ENCODE measurements at places on chromosomes 6 and 20.
A peak's percentile ranks its signal among the peaks of the same experiment; 100 is the strongest.

DNA sequence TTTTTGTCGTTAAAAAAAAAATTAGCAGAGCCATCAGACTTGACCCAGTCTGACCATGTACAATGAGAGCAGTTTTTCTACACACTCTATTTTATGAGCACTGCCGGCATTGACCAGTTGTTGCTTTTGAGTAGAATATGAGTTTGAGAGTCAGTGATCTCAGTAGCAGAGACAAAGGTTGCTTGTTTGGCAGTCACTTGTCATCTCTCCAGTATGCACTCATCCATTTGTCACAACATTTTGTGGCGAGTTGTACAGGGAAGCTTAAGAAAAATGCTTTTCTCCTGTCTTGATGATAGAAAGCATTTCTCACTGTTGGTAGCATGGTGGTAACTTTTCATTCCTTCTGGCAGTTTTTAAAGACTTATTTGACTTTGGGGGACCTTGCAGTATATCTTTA lies 159.9 kb downstream of the MMS22L start:
- no peak for DNase-seq

GRCh38 chr20:726160-726559 lies 42.1 kb downstream of the SLC52A3 start:
- DNase-seq = no peak

DNA sequence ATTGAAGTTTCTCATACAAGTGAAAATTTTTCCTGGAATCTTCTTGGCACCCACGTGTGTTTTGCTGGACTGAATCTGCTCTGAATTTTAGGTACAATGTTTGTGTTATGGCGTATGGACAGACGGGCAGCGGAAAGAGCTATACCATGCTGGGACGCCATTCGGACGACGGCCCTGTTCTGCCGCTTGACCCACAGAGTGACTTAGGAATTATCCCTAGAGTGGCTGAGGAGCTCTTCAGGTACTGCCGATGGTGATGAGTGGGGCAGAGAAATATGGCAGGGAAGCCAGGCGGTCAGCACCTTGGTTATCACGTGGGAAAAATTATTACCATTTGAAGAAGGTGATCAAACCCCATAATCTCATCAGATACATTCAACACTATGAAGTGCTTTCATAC lies 36.3 kb downstream of the KIF25 start:
- DNase-seq = no peak

GRCh38 chr6:57064809-57065208 lies 18.3 kb downstream of the KIAA1586 start:
- no peak for DNase-seq

GRCh38 chr20:13397300-13397724 lies 176.2 kb downstream of the ISM1 start:
- no peak for DNase-seq

DNA sequence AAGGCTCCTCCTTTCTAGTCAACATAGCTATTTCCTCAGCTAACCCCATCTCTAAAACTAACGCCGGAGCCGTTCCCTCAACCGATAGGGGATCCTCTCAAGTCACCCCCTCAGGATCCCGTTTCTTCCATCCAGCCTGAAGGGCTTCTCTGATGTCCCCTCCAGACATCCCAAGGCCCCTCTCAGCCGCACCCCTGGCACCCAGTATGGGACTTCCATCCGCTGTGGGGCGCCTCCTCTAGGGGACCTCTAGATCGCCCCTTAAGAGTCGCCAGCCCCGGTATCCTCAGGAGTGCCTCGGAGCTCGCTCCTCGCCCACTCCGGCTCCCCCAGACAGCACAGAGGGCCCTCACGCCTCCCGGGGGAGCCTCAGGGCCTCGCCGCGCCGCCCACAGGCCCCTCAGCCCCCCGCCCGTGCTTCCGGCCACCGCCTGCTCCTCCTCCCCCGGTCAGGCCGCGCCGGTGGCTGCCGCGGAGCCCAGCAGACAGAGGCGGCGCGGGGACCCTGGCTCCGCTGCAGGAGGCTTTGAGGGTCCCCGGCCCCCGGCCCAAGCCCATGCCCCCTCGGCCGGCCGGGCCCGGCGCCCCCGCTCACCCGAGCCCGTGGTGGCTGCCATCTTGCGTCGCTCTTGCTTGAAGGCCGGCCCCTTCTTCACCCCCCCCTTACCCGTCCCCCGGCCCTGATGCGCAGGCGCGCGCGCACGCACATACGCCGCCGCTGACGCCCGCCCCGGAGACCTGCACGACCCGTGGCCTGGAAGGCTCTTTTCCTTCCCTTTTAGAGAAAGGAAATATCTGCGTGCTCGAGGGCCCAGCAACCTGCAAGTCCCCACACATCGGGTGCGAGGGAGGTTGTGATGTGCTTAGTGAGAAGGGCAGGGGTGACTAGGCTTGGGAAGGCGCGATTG lies at the start of gene UBE2V1:
TSS of gene UBE2V1 (minus strand) at position 639 of the 908 bp plus-strand sequence. CDS start at position 617, 22 bp downstream.
- DNase-seq = peak; percentile 79

DNA sequence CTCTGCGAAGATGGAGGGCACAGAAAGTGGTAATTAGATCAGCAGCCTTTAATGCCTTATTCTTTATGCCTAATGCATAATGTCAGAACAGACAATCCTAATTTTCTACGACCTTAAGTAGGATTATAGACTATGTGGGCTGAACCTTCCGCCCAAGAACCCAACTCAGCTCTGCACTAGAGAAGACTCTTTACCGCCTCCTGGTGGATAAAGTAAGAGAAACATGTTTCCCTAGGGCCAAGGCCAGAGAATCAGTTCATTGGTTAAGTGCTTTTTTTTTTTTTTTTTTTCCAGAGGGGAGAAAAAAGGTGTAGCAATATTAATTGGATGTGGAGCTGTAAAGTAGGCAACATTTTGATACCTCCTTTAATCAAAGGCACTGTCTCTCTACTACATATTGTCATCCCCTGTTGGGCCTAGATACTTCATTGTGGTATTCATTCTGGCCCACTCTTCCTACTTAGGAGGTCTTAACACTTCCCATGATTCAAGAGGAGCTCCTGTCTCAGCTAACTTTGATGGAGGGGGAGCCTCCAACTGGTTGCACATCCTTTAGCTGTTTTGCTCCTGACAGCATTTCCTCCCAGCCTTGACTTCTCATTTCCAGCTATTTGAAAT lies 124.9 kb upstream of the NRN1 start:
- no peak for DNase-seq

- DNase-seq = no peak
These were observed 39.7 kb upstream of the PHIP start for GRCh38 chr6:79117752-79118151.

Data from effector memory CD8-positive, alpha-beta T cell (primary cell).